ENCODE measurements at places on chromosomes 5 and 9.

GRCh38 chr5:168064933-168065622 is 226.4 kb upstream of the WWC1 start:
- no peak for DNase-seq

DNA sequence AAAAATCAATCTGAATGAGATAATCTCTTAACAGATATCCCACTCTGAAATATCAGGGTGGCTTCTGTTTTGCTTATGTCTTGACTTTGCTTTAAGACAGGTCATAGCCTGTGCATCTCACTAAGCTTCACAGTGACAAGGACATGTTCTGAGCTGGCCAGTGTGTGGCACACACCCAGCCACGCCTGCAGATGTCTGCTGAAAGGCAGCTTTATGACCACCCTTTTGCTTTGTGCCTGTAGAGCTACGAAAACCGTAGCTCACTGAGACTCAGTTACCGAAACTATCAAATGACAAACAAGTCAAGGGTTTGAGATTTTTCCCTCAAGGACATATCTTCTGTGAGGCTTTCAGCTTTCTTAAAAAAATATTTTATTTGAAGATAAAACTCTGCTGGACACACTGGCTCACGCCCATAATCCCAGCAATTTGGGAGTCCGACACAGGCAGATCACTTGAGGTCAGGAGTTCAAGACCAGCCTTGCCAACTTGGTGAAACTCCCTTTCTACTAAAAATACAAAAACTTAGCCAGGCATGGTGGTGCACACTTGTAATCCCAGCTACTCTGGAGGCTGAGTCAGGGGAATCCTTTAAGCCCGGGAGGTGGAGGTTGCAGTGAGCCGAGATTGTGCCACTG is 233.2 kb downstream of the SPATA31A1 start:
- DNase-seq = no peak

GRCh38 chr5:180470966-180471582 is 23.1 kb upstream of the CNOT6 start:
- peak; percentile 32 for DNase-seq

GRCh38 chr9:137689745-137690529 is 71.1 kb downstream of the EHMT1 start:
- no peak for DNase-seq

DNA sequence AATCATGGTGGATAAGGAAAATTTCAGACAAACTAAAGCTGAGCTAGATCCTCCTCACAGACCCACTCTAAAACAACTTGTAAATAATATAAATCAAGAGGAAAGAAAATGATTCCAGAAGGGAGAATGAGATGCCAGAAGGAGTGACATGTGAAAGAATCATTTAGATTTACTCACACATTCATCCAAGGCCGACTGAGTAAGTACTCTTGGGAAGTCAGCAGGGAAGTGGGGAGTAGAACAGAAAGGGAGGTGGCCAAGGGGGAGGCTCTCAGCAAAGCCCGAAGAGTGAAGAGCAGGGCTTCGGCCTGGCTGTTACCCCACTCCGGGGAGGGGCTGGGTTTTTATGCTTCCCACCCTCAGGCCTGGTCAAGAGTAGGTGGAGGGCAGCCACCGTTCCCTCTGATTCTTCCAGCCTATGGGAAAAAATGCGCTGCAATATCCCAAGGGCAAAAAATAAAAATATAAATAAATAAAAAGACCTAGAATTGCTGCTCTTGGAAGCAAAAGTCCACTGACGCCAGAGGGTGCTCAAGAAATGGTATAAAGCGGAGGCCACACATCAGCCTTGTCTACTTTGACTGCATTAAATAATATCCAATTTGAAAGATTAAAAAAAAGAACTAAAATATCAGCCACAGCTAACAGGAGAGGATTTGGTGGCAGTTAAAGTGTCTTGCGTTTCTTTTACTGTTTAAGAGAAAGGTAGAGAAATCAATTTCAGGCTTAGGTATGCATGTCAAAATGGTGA is 110.2 kb upstream of the COL5A1 start:
- DNase-seq = no peak

GRCh38 chr9:20186231-20186630 is 397.4 kb upstream of the SLC24A2 start:
- DNase-seq = no peak

GRCh38 chr5:119785057-119785456 is 155.7 kb downstream of the FAM170A start:
- no peak for DNase-seq

DNA sequence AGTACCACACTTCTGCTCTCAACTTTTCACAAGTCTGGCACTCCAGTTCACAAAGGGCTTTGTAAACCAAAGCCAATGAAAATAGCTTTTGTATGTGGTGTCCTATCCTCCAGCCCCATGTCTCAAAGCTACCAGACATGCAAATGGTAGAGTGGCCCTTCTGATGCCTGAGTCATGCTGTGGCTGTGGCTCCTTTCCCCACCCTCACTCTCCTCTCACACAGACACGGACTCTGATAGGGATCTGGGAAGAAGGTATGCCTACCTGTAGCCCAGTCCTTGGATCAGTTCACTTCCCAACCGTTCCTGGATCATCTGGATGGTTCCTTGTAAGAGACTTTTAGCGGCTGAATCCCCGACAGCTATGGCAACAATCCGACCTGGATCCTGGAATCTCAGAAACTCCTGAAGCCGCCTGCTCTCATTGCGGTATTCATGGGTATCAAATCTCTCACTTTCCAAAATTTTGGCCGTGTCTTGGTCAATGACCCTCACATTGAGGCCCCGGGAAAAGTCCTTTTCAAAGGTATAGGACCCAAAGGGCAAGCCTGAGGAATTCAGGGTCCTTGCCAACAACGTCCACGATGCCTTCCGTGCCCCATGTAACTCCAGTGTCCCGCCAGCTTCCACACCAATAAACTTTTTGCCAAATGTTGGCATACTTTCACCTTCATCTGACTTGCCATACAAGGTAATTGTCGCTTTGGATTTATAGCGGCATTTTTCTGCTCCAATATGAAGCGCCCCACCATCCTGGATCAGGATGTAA is 23.4 kb downstream of the CEMIP2 start:
- DNase-seq = no peak

- no peak for DNase-seq
Observed at GRCh38 chr5:142481410-142481809, 156.6 kb upstream of the SPRY4 start.

DNA sequence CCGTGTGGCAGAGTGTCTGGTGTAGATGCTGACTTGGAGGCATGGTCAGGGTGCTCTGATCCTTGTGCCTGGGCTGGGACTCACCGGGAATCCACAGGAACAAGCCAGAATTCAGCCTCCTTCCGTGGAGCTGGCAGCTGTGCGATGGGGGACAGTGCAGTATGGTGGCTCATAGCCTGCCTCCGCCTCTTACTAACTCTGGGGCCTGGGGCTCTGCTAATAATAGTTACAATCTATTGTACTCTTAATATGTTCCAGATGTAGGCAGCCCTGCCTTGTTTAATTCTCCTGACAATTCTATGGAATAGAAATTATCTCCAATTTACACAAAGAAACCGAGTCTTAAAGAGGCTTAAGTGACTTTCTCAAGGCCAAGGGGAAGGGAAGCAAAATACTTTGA is 77.6 kb downstream of the PCDH1 start:
- no peak for DNase-seq

- DNase-seq = peak; percentile 46
Observed at GRCh38 chr5:157994906-157995519, 136.1 kb upstream of the CLINT1 start.

DNA sequence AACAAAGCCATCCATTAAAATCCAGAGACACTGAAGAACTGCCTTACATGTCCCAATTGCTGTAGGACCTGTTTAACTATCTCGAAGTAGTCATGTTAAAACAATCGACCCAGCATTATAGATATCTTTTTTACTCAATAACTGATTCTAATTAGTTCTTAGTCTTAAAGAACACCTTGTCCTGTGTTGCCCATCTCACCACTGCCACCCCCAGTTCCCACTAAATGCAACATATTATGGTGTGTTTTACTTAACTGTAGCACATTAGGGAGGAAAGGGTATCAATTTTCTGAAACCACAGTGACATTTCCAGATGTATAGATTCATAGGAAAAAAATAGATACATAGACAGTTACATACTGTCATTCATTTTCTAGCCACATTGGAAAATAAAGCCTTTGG is 221.2 kb downstream of the MEF2C start:
- DNase-seq = no peak
